NCI-H1092 treated with DMSO at 0.1 percent for 48 hours (cell line): ENCODE measurements at places on chromosomes 2 and 18.

- no peak for DNase-seq
Observed at GRCh38 chr18:55479656-55480420, 108.2 kb downstream of the TCF4 start.

GRCh38 chr2:189118386-189118785, 61.2 kb downstream of the COL5A2 start:
- DNase-seq = no peak

DNA sequence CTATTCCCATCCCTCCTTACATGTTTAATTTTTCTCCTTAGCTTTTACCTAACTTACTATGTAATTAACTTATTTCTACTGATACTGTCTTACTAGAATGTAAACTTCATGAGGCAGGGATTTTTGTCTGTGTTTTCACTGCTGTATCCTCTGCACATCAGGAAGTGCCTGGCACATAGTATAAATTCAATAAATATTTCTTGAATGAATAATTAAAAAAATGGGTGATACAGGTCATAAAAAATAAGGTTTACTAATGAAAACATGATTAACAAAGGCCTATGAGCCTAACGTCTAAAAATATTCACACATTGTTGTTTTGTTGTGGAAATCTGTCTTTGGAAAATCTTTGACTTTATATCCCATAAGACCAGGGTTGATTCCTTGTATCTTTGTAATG, 4.5 kb downstream of the RBKS start:
- DNase-seq = no peak

DNA sequence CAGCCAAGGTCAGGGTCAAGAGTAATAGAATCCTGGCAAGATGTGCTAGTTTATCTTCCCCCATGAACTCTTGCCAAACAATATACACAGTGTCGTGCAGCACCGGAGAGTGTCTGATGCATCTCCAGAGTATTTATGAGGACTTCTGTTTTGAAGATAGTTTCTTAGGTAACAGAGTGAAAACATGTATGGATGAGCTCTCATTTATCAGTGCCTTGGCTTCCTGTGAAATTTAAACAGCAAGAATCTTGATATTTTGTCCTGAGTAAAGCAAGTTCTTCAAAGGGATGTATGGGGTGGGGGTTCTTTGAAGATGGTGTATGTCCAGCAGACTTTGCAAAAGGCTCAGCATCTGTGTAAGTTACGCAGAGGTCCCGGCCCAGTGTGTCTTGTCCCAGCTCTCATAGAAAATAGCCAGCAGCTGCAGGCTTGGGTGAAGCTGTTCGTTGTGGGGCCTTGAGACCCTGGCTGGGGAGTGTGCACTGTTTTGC, 361.0 kb upstream of the NT5C1B start:
- DNase-seq = no peak

DNA sequence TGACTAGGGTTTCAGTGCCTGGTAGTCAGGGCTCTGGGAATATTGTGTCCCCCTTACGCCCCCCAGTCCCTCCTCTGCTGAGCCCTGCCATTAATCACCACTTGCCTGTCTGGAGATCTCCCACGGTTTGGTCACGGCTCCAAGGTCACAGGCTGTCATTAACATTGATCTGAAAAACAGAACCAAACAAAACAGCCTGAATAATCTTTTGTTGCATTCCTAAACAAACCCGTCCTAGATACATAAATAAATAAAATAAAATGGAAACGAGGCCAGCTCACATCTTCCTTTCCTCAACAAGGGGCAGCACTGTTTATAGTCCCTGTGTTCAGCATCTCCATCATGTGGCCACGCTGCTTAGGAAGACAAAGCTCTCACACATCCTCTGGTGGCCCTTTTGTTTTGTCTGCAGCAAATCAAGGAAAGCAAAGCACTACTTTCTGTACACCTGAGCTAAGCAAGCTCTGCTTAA, 282.8 kb downstream of the AGPS start:
- DNase-seq = no peak

GRCh38 chr2:228938629-228939028, 332.5 kb downstream of the PID1 start:
- no peak for DNase-seq

DNA sequence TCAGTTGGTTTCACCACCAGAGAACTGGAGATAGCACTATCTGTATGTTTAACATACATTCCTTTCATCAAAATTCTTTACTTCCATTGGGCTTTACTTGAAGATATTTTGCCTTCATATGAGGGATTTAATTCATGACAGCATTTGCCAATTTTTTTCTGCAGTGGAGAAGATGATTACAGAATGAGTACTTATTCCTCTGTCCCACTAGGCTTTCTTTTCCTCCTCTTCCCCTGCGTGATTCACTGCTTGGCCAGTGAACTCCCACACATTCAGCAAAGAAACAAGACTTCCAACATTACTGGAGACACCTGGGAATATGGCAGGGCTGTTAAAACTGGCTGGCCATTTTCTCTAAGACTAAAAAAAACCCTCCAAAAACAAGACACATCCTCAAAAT, 425.8 kb upstream of the KCNH7 start:
- no peak for DNase-seq

GRCh38 chr2:119222213-119222612, 1.4 kb upstream of the STEAP3 start:
- no peak for DNase-seq

- DNase-seq = peak; percentile 43
Observed at GRCh38 chr2:20443276-20443920, 3.5 kb upstream of the RHOB start.

GRCh38 chr2:46510598-46511177, 31.3 kb downstream of the TMEM247 start:
- no peak for DNase-seq

- peak; percentile 52 for DNase-seq
Observed at GRCh38 chr2:206693399-206694137, 24.6 kb downstream of the DYTN start.

DNA sequence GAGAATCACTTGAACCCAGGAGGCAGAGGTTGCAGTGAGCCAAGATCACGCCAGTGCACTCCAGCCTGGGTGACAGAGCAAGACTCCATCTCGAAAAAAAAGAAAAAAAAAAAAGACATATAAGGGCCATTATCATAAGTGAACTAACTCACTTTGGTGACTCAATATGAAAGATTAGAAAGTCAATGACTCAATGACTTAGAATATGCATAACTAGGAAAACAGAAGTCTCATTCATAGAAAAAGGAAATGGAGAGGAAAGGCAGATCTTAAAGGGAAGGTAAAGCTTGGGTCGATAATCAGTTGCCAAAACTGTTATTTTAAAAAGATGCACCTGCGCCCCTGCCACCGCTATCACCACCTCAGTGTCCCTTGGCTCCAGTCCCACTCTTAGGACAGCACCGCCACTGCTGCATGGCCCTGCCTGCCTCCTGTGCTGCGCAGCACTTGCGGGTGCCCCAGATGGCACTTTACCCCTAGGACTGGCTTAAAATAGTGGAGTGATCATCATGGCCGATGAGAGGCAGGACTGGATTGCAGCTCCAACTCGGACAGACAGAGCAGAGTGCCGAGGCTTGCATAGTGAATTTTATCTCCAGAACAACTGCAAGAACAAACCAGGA, 54.7 kb downstream of the INO80D start:
- no peak for DNase-seq

DNA sequence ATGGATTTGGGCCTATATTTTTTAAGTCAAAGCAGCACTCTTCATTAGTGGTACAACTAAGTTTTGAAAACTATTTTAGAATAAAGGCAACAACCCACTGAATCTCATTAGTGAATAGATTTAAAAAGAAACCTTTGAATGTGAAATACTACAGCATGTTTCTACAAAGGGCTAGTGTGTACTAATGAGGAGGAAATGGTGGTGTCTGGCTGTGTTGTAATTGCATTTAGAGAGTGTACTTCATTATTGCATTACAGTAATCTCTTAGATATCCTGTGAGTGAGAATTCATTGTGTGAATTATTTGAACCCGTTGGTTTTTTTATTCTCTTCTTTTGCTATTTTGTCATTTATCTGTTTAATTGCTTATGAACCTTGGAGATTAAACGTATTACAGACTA, 575.4 kb upstream of the FAM98A start:
- no peak for DNase-seq

GRCh38 chr2:57396355-57397098, 650.1 kb upstream of the VRK2 start:
- DNase-seq = no peak

DNA sequence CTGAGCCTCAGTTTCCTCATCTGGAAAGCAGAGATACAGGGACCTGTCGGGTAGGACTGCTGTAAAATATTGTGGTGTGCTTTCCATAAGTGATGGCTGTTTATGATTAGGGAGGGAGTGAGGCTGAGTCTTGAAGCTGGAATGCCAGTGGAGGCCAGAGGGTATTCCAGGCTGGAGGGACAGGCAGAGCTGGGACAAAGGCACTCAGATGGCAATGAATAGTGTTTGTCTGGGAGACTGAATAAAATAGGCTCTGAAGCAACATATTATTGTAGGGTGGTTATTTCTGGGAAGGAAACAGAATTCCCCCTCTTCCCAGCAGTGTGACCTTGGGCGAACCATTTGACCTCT, 120.7 kb downstream of the INHBB start:
- DNase-seq = no peak

- DNase-seq = no peak
Observed at GRCh38 chr2:240196716-240197461, 56.4 kb upstream of the OTOS start.

GRCh38 chr2:171315781-171316180, 118.0 kb downstream of the METTL8 start:
- no peak for DNase-seq

DNA sequence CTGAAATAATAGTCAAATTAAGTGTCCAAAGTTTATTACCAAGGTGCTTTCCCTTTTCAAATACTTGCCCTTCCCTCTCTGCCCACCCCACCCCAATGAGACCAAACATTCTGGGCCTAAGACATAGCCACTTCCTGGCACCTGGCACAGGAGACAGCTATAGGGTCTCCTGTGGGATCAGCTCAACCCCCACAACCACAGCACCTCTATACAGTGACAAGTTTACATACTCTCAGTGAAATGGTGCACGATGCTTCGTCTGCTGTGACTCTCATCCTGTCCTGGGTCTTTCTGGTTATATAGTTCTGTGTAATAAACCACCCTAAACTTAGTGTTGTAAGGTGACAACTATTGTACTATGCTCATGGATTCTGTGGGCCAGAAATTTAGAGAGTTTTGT, 466.2 kb downstream of the FBXO15 start:
- DNase-seq = no peak

GRCh38 chr2:225494100-225494459, 94.6 kb downstream of the NYAP2 start:
- no peak for DNase-seq

GRCh38 chr2:133416146-133416545, 152.1 kb downstream of the NCKAP5 start:
- DNase-seq = no peak

- DNase-seq = peak; percentile 64
Observed at GRCh38 chr18:55488473-55488872, 99.5 kb downstream of the TCF4 start.

DNA sequence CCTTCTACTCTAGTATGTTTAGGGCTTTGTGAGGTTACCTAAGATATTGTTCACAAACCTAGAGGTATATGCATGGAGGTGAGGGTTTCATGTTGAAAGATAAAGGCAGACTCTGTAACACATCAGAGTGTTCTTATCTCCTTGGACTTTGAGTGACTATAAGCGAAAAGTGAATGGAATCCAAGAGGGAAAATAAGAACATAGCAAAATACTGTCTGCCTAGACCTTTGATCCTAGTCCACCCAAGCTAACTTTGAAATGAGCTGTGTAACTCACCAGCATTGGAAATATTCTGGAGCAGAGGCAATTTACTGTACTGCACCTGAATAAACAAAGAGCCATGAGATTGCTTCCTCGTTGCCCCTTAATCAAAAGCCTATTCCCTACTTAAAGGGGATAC, 28.2 kb upstream of the GALNT1 start:
- no peak for DNase-seq

DNA sequence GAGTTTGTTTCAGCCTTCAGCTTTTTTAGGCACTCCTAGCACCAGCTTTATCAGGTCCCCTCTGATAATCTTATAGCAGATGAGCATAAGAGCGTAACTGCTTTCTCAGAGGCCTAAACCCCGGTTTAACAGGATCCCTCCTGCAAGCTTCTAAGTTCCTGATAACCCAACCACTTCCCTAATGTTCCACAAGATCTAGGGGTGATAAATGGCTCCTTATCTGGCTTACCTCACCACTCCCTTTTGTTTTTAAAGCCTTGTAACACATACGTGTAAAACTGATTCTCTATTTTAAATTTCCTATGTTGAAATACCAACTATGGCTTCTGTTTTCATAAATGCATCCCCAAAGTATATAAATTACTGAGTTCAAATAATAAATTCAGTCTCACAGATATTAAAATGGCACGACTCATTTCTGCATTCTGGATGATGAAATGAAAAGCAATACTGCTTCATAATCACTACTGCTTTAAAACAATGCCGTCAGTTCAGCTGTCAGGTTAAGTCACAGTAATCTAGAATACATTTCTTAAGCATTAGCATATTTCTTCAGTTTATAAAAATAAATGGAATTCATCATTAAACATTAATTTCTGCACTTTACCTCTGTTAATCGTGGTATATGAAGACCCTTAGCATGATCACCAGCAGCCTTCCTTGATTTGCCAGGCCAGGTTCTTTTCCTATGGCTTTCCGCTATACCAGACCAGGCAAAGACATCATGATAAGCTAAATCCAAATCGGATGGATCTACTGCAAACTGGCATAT, 126.3 kb downstream of the C2orf74 start:
- no peak for DNase-seq

DNA sequence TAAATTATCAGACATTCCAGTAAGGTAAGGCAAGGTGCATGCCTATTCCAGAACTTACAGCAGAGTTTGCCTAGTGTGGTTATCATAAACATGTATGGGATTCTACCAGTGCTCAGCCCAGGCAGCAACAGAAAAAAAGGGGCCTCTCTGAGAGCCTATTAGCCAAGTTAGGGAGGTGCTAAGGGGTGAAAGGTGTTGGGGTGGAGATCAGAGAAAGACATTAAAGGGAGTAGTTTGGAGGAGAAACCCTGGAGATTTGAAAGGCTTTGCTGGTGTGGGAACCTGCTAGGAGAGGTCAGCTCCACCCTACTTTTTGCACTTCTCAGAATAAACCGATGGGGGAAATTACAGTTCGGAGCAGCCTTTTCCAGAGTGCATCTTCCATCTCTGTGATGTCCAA, 2.9 kb downstream of the ARPC2 start:
- no peak for DNase-seq

DNA sequence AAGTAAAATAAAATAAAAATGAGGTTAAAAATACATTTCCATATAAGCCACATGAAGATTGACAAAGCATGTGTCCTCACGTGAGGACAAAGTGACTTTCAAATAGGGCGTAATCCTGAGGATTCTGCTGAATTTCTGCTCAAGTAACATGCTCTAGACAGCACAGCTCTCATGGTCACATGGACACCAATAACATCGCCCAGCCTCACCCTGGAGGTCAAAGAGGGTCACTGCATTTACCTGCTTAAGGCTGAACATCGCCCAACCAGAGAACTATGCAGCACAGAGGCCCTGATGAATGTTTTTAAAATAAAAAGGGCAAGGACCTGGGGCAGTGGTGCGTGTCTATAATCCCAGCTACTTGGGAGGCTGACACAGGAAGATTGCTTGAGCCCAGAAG, 30.2 kb downstream of the TGFBRAP1 start:
- DNase-seq = no peak
